ENCODE measurements at places on chromosomes 12 and 14.

- DNase-seq: no peak
Measured at GRCh38 chr14:33435911-33436689, 497.4 kb downstream of the NPAS3 start.

DNA sequence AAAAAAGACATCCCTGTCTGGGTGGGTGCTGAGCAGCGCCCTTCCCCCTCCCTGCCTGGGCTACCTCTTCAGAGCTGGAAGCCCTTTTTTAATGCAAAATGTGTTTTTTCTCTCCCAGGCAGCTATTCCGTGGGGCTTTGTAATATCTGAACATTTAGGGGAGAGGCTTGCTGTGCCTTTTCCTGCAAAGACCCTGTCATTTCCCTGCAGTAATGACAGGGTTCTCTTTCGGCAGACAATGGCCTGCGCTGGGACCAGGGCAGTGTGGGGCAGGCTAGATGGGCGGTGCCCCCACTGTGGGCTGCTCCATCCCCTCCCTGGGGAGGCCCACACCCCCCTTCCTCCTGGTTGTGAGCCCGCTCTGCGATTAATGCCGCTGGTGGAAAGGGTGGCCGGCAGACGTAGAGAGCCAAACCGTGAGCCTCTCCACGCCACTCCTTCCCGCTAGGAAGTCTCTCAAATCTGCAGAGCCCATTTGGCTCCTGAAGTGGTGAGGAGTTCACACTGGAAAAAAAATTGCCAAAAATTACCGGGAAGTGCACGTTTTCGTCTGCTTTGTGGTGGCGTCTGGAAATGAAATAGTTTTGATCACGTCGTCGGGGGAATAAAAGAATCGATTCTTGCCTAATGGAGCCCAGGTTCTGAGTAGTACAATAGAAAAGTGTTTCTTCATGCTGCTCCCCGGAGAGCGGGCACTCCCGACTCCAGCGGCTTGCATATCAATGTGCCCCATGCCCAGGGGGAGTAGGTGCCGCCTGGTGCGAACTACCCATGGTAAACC is 31.5 kb downstream of the KIF26A start:
- DNase-seq: peak; percentile 54

DNA sequence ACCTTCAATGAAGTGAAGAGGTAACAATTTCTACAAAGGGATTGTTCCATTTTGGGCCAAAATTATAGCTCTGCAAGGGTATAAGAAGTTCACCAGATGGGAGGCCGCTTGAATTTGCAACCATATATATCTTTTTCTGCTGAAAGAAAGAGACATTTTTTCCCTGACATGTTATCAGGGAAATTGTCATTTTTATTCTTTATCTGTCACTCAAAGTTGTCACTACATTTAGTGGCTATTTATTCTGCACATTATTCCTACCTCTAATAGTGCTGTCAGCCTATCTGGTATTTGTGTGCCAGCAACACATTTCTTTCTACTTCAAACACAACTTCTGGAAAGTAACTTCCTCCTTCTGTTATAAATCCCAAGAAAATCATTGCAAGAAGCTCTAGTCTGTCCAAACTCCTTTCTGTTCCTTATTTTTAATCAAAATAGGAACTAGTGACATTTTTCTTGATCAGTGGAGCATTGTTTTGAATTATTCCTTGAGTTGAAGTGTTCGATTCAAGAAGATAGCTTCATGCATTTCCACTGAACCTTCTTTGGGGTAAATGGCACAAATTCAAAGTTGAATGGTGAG is 137.9 kb upstream of the ATP2B1 start:
- no peak for DNase-seq

DNA sequence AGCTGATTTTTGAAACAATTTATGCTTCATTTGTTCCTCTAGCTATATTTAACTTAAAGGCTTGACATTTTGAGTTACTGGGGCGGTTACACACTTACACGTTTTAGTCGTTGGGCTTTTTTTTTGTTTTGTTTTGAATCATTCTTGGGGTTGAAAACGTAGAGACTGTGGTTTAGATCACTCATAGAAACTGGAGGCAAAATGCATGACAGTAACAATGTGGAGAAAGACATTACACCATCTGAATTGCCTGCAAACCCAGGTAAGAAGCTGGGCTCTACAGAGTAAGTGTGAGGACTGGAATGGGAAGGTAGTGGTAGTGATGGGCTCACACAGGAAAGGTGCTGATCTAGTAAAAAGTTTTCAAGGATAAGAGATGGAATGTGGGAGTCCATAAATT is at the start of gene CLEC2D:
Gene CLEC2D, plus strand, starts transcription at position 180 of the 400 bp plus-strand sequence. Its CDS starts 22 bp downstream, at position 202.
- no peak for DNase-seq

- no peak for DNase-seq
Measured at GRCh38 chr12:123151457-123152454, 866 bp upstream of the PITPNM2 start.

GRCh38 chr12:29116414-29116813 is 32.7 kb upstream of the FAR2 start:
- no peak for DNase-seq

DNA sequence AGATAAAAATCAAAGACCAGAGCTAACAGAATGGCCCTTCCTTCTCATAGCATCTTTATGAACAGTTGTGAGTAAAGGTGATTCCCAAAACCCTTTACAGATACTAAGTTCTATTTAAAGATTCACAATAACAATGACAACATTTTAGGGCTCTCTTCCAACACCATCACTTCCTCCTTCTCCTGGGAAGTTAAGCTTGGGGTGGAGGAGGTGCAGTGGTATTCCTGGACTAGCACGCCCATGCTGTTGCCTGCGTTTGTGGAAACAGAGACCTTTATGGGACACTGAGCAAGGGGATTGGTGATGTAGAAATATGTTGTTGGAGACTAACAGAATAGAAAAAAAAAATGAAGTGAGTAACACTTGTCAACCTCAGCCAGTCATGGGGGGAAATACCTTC is 22.5 kb downstream of the SYNE2 start:
- no peak for DNase-seq

DNA sequence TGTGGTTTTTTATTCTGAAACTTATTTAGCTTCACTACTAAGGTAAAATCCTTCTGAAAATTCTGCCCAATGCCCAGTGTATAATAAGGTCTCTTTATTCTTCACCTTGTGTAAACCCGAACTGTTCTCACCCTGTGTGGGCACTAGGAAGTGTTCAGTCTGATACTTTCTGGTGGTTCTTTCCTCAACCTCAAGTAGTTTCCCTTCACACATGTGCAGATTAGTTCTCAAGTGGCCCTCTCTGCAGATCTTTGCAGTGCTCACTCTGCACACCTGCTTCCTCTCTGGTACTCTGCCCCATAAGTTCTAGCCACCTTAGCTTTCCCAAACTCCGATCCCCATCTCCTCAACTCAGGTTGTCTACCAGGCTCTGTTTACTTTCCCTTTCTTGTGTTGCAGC is 61.6 kb downstream of the RAD51B start:
- DNase-seq: no peak

- DNase-seq: no peak
Measured at GRCh38 chr12:114916541-114916940, 232.6 kb upstream of the TBX3 start.

- peak; percentile 10 for DNase-seq
Measured at GRCh38 chr12:8609061-8609570, 3.5 kb downstream of the AICDA start.

DNA sequence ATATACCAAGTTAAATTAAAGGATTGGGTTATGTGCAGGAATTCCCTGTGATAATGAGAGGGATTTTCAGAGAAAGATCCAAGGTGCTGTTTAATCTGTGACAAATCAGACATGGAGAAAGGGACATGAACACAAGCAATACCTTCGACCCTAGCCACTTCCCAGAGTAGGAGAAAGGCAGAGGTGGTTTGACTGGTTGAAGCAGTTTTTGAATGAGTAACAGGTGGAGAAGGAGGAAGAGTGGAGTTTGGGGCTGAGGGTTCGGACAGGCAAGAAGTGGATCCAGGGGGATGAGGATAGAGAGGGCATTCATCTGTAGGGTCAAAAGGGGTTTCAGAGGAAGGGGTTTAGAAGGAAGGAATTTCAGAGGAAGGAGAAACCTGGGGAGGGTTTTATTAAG is 27.4 kb upstream of the A2M start:
- DNase-seq: no peak

DNA sequence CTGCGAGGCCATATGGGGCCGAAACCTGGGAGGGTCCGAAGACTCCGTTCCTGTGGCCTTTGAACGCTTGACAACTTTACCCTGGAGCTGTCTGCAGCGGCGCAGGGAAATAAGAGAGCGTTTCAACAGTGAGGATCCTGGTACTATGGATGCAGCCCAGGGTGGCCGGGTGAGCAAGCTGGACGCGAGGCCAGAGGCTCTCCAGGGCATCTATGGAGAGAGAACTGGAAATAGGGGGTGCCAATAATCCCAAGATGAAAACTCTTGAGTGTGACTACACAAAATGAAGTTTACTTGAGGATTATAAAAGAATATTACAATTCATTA is 1.1 kb upstream of the ABCC9 start:
- DNase-seq: no peak

DNA sequence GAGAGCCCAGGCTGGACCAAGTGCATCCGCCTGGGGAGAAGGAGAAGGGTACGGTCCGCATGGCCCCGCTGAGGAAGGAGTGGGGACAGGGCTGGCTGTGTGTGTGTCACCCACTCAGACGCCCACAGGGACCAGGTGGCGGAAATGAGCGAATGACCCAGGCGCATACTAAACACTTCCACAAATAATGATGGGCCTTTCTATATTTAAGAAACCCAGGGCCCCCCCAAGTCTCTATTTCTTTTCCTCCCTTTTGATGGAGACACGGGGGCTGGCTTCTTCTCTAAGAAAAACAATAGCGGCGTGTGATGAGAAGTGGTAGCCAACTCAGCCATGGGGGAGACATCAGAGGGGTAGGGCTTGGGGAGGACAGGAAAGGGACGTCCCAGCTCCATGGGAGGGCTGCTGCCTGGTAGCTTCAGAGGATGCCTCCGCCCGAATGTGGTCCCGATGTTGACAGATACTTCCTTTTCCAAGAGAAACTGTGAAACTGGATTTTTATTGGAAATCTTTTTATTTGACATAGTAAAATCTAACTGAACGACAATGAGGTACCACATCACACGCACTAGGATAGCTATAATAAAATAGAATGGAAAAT is 6.3 kb upstream of the MAP1LC3B2 start:
- no peak for DNase-seq

DNA sequence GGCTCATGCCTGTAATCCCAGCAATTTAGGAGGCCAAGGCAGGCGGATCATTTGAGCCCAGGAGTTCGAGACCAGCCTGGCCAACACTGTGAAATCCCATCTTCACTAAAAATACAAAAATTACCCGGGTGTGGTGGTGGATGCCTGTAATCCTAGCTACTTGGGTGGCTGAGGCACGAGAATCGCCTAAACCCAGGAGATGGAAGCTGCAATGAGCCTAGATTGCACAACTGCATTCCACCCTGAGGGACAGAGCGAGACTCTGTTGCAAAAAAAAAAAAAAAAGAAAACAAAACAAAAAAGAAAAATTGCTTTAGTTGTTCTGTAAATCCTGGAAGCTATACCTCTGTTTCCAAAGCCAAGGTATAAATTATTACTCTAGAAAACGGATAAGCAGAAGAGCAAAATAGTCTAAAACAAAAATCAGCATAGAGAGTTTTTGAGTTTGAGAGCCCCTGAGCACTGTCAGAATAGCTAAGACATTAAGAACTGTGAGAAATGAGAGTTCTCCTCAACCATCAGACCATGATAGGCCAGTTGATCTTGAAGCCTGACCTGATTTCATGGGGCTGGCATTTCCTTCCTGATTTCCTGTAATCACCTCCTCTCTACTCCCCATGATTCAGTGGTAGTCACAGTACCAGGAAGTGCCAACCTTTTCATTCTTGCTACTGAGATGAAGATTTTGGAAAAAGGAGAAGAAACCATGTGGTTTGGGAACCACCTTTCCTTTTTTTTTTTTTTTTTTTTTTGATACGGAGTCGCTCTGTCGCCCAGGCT is 31.7 kb downstream of the ATP2A2 start:
- DNase-seq: no peak

- DNase-seq: no peak
Measured at GRCh38 chr12:41514021-41514777, 326.1 kb downstream of the PDZRN4 start.

- no peak for DNase-seq
Measured at GRCh38 chr12:110012137-110012536, 12.9 kb downstream of the ANKRD13A start.

GRCh38 chr14:69505338-69506240 is 21.1 kb downstream of the PLEKHD1 start:
- DNase-seq: no peak

DNA sequence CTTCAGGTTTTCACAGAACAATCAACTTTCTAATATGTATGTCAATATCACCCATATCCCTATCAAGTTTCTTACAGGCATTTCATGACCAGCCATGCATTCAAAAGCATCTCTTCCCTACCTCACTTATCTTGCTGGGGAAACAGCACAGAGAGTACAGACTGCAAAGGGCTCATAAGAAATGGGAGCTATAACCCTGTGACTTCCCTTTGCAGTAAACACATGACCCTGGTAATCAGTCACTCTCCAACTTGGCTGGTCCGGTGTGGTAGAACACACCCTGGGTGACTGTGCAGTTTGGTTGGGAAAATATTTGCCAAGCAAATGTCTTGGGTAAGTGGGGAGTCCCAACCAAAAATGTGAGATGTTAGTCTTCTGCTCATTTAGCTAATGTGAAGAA is 49.4 kb upstream of the TMCC3 start:
- DNase-seq: no peak

DNA sequence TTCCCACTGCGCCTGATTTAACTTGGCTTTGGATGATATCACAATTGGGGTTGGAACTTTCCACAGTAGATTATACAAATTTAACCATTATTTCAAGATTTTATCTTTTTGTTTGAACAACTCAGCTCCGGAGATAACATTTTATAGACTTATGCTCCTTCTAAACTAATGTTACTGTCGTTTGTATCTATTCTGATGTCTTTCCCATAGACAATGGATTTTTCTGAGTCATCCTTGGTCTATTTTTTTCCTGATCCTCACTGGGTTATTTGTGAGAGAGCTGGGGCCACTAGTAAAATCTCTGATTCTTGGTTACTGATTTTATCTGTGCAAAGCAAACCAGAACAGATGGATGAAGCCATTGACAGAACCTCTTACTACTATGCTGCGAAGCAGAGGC is 175.1 kb downstream of the SLC38A4 start:
- DNase-seq: no peak

GRCh38 chr14:50425816-50426215 is 29.1 kb upstream of the CDKL1 start:
- DNase-seq: no peak

DNA sequence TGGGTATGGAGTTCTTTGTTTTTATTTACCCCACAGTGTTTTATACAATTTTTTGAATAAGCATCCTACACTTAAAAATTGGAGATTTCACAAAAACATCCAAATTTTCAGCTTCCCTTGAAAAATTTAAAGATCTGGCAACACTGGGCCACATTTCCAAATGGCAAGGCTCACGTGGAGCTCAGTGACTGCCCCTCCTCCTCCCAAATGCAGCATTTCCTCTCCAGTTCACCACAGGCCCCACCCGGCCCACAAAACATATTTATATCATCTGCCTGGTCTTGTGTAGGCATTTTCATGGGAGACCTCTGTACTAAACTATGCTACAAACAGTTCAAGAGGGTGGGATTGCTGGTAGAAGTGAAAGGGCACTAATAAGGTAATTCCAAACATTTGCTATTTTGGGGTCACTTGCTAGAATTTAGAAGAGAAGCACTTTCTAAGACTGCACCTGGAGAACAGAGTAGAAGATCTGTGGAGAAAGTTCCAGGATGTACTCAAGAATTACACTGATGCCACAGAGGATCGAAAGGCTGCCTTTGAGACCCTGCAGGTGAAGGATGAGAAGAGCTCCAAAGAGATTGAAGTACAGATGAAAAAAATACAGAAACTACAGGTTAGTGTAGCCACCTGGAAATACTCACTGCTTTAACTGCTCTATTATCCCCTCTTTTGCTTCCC is 7.3 kb downstream of the FKBP11 start:
- DNase-seq: no peak

All from BE2C (cell line).